Inflammatory macrophage treated with lipopolysaccharide for 1 hour (primary cell): ENCODE measurements at places on chromosomes 3 and 15.
A peak's percentile ranks its signal among the peaks of the same experiment; 100 is the strongest.

DNA sequence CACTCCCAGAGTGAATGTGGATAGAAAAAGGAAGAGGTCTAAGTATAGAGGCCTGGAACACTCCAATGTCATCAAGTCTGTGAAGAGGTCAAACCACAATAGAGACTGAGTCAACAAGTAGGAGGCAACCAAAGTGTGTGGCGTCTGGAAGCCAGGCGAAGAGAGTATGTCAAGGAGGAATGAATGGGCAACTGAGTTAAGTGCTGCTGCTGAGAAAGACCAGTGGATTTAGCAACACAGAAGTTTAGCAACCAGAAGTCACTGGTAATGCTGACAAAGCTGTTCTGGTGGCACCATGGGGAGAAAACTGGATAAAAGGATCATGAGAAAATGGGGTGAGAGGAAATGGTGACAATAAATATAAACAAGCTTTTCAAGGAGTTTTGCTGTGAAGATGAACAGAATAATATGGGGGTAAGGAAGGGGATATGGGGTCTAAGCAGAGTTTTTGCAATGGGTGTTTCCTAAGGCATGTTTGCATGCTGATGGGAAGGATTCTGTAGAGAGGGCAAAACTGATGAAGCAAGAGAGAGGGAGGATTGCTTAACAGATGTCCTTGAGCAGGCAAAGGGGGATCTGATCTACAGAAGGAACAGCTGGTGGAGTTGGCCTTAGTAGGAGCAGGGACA, 38.4 kb downstream of the PCOLCE2 start:
- DNase-seq = peak; percentile 90

- no peak for DNase-seq
Observed at GRCh38 chr15:77097248-77097721, 26.4 kb upstream of the TSPAN3 start.

DNA sequence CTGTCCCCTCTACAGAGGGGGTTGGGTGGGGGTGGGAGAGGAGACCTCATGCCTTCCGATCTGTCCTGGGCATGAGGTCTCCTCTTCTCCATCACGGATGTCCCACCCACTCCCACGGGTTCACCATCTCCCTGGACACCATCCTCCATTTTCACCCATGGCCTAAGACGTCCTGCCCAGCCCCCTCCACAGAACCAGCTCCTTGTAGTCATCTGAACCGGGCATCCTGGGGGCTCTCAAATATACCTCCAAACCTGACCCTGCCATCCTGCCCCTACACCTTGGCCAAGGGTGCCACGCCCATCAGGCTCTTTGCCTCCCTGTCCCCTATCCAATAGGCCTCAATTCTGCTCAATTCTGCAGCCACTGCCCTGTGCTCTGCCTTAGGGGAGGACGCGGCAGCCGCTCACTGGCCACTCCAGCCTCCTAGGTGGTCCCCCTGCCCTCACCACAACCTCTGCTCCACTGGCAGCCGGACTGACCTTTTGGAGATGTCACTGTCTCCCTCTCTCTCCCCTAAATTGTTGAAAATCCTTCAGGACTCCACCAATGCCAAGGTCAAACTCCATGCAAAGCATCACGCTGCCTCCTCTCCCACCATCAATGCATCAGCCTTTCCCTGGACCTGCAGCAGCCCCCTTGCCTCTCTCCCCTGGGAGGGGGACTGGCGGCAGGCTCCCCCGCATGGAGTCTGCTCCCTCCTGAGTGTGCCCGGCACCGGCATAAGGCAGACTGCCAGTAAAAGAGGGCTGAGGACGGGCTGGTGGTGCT, 9.4 kb upstream of the ANPEP start:
- no peak for DNase-seq

DNA sequence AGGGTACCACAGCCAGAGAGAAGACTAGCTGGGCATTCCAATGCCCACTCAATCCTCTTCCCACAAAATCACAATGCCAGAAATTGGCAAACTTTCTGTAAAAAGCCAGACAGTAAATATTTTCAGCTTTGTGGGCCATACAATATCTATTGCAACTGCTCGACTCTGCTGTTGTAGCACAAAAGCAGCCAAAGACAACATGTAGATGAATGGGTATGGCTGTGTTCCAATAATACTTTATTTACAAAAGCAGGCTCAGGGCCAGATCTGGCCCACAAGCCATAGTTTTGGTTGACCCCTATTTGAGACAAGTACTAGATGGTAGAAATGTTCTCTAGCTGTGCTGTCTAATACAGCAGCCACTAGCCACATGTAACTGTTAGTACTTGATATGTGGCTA, 330.9 kb downstream of the ERC2 start:
- no peak for DNase-seq
